Activated T-cell treated with anti-CD3 and anti-CD28 coated beads for 24 hours (primary cell): ENCODE measurements at places on chromosomes 12 and 14.
A peak's percentile ranks its signal among the peaks of the same experiment; 100 is the strongest.

DNA sequence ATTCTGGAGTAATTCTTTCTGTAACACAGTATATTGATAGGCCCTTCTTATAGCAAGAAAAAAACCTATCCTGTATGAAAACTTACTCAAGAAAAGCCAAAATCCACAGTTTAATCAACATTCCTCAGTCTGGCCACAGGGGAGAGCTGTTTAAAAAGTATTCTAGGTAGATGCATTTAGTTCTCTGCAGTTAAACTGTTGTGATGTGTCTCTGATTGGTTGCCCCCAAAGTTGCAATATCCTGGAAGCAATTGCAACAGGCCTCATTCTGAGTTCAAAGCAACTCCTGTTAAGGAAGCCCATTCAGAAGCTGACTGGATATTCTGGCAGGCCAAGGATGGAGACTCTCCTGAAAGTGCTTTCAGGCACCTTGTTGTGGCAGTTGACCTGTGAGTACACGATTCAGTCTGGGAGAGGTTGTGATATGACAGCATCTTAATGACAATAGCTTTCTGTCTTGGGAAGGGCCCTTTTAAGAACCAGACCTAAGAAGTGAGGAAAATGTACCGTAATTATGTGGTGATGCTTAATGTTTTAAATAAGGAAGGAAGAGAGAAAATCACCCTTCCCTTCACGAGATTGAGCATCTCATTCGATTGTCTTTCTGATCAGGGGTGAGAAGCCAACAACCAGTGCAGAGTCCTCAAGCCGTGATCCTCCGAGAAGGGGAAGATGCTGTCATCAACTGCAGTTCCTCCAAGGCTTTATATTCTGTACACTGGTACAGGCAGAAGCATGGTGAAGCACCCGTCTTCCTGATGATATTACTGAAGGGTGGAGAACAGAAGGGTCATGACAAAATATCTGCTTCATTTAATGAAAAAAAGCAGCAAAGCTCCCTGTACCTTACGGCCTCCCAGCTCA lies 420.7 kb downstream of the DAD1 start:
- DNase-seq: no peak

DNA sequence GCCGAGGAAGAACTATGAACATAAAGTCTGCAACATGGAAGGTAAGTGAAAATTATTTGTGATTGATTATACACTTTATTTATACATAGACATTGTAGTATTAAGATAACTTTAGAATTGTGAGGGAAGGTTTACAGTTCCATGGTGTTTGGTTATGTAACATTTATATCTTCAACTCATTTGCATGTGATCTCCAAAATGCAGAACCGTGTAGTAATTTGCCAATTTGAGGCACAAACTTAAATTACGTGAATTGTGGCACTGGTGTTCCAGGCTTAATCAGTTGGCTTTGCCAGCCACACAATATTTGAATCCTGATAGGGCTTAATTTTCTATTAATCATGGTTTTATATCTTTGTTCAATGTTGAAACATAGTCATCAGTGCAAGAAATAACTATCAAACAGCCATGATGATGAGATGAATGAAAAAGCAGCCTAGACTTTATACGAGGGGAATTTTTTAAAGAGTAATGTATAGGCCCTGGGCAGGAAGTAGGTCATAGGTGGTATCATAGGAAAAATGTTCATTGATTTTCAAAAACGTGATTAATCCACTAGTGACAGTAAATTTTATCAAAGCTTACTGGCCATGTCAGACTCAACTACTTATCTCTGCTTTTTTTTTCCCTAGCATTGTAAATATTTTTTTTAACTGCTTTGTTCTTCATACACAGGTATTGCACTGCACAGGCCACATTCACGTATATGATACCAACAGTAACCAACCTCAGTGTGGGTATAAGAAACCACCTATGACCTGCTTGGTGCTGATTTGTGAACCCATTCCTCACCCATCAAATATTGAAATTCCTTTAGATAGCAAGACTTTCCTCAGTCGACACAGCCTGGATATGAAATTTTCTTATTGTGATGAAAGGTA lies 31.7 kb downstream of the HIF1A start:
- DNase-seq: no peak

- no peak for DNase-seq
These were observed 43.6 kb downstream of the RAD51B start for GRCh38 chr14:67863223-67863622.

DNA sequence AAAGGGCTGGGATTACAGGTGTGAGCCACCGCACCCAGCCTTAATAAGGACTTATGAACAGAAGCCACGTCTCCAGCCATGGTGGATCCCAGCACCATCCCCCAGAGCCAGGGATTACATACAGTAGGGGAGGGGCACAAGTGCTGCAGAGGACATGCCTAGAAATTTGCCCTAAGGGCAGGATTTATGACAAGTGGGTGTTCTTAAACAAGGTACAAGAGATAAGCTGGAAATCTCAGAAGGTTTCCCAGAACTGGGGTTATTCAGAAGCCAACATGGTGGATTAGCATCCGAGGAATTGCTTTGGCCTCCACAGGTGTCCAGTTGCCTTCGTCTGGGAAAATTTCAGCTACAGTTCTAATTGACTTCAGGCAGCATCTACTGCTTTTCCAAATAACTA lies 114.4 kb upstream of the EGLN3 start:
- DNase-seq: no peak

DNA sequence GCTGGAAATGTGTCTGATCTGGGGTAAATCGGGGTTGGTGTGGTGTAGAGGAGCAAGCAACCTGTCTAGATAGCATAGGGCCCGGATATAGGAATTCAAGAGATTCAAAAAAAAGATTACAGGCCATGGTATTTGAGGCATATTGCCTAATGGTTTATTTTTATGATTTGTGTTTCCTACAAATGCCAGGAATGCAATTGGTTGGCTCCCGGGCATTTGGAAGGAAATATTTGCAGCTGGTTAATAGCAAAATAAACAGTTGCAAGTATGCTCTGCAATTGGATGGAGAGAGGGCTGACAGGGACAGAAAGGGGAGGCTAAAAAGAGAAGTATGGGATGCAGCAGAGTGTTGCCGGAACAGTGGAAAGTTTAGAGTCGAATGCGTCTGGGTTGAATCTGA lies 315.6 kb upstream of the ATP2B1 start:
- DNase-seq: no peak

- no peak for DNase-seq
These were observed 53.5 kb upstream of the CCDC198 start for GRCh38 chr14:57547131-57547530.

- DNase-seq: no peak
These were observed 23.8 kb downstream of the DNM1L start for GRCh38 chr12:32702946-32703345.

GRCh38 chr14:96737881-96738280 lies 59.3 kb upstream of the VRK1 start:
- DNase-seq: no peak

DNA sequence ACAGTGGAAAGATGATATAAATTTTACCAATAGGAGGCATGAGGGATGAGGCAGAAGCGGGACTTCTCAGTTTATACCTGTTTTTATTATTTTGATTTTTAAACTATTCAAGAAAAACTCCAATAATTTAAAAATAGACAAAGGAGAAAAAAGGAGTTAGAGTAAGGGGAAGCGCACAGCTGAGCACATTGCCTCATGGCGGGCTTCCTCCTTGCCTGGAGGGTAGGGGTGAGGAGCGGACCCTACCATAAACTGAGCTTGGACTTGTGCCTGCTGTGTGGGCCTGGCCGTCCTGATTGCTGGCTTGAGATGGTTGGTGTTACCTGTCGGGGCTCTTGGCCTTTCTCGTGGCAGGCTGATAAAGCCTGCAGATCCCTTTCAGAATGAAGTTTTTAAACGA lies 15.1 kb upstream of the HIP1R start:
- no peak for DNase-seq

DNA sequence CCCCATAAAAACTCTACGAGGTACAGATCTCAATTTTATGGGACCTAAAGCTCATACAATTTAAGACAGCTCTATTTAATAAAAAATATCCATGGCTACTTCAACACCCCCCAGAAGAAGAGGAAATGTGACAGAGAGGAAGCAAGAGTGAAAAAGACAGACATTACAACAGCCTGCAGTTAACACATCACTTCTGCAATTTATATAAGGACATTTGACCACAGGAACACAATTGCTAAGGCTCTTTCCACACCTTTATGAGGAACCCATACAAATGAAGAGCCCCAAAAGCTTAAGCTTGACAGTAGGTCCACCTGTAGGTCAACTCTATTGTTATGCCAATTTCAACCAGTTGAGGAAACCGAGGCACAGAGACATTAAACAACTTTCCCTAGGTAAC lies 5.6 kb downstream of the OR10P1 start:
- DNase-seq: no peak

DNA sequence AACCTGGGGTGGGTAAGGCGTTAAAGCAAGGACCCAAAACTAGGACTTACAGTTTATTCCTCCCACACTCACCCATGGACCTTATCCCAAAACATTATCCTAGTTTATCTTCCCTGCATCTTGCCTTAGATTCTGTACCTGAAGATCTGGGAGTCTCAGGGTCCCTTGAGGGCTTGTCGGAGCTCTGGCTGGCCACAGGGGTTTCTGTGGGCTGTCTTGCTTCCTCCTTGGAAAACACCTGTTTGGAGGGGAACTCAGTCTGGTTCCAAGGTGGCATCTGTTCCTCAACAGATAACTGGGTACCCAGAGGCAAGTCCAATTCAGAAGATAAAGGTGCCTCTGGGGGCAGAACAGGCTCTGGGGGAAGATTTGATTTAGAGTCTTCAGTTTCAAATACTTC lies 1.7 kb downstream of the CDCA3 start:
- no peak for DNase-seq

DNA sequence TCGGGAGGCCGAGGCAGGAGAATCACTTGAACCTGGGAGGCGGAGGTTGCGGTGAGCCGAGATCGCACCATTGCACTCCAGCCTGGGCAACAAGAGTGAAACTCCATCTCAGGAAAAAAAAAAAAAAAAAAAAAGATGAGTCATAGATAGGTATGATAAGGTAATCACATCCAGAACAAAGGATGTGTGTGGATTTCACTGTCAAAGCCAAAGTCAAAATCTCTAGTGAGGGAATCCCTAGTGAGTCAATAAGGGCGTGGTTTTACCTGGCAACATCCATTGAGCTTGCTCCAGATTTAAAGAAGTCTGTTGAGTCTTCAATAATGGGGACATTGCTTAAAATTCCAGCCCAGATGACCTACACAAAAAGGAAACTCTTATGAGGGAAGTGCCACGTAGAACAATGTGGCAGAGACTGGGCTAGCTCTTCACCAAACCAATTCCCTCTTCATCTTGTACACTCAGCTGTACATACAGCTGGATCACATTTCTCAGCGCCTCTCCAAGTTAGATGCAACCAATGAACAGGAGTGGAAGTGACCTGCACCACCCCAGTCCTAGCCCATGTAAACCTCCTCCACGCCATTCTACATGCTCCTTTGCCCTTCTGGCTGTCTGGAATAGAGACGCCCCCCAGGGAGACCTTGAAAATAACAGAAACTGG lies 23.4 kb downstream of the ALDH1L2 start:
- DNase-seq: no peak

GRCh38 chr14:99277530-99277929 lies 5.5 kb upstream of the BCL11B start:
- no peak for DNase-seq

GRCh38 chr12:30820406-30820946 lies 65.7 kb upstream of the CAPRIN2 start:
- no peak for DNase-seq

GRCh38 chr12:47194501-47194900 lies 114.7 kb upstream of the AMIGO2 start:
- no peak for DNase-seq

GRCh38 chr14:104212206-104213095 lies 74.1 kb downstream of the KIF26A start:
- DNase-seq: no peak

GRCh38 chr14:101404426-101405170 lies 156.7 kb upstream of the DIO3 start:
- DNase-seq: no peak

DNA sequence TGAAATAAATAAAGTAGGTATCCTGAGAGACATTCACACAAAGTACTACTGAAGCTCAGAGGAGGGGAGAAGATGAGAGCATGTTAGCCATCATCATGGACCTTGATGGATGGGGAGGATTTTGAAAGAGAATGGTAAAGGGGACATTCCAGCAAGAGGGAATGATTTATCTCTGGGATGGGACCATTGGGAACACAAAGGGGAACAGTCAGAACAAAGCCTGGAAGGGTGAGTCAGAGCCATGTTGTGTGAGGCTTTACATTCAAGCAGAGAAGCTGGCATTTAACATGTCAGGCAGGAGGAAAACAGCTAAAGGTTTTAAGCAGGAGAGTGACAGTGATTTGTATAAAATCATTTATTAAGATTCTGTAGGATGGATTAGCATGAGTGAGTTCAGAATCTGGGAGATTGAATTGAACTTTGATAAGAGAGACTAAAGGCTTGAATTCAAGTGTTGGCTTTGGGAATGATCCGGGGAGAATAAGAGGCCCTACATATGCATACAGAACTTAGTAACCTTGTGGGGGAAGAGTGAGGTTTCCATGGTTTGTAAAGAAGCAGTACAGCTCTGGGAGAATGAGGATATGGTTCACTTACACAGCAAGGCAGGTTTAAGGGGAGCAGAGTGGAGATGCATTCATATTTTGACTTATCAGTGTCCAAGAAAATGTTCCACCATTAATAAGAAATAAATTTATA lies 174.4 kb downstream of the SYT10 start:
- DNase-seq: no peak

GRCh38 chr12:96195845-96196451 lies 1.8 kb downstream of the ELK3 start:
- peak; percentile 56 for DNase-seq

DNA sequence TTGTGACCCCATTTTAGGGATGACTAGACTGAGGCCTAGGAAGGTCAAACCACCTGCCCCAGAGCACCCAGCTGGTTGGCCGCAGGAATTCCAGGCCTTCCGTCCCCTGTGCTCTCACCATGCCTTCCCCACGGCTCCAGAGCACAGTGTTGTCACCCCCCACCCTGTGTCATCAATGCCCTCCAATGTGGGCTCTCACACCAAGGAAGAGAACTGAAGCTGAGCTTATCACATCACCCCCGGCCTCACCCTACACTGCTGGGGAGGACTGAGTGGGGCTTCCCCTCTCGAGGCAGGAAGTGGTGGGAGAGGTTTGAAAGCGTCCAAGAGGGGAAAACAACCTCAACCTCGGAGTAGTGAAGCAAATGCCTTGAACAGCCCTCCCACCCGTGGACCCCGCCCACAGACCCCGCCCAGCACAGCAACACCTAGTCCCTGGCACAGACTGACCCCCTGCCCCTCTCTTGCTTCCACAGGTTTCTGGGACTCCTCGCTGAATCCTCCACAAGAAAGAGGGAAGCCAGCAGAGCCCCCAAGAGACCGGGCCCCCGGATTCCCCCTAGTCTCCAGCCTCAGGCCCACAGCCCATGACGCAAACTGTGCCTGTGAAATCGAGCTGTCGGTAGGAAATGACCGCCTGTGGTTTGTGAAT lies 97.2 kb downstream of the LGMN start:
- peak; percentile 74 for DNase-seq

- DNase-seq: no peak
These were observed 107.9 kb upstream of the GZMB start for GRCh38 chr14:24741871-24742270.
